ENCODE measurements at places on chromosomes 16 and 17.

DNA sequence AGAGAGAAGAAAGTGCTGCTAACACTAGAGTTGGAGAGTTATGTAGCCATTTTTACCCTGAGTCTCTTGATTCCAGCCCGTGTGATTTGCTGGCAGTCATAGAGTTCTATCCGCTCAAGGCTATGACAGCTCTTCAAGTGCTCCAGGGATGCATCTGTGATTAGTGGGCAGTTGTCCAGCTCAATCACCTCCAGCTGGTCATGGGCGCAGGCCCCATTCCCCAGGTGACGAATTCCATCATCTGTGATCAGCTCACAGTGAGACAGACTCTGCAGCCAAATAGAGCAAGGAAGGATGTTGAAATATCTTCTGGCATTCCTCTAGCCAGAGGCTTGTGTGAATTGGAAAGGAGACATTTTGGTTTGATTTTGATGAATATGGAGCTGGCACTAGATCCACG is 38.4 kb upstream of the STAC2 start:
- DNase-seq: no peak

DNA sequence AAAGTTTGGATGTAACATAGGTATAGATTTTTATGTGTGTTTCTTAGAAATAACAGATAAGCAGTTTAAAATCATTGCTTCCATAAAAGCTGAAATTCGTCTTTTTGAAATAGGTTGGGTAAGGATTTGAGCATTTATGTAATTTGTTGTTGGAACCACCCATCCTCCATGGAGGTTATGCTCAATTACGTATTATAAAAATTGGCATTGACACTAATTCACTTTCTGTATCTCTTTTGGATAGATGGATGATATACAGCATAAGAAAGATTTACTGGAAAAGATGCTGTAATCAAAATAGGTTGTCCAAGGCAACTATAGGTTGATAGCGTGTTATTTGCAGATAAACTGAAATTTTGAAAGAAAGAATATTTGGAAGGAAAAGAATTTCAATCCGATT is 105.5 kb downstream of the PRKCA start:
- no peak for DNase-seq

- DNase-seq: no peak
Observed at GRCh38 chr16:89122322-89122851, 28.7 kb downstream of the ACSF3 start.

DNA sequence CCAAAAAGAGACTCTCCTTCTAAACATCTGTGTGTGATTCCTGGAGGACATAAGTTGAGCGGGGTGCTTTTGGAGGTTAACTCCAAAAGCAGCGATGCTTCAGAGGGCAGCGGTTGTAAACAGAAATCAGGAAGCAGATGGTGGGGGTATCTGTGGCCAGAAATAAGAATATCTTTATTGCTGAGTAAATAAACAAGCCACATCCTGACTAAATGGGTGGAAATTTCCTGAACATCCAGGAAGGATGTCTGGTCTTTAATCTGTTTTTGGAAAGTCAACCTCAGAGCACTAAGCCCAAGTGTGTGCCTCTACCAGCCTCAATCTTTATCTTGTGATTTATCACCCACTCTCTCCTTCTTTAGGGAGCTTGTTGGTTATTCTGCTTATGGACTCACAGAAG is 123.3 kb downstream of the CDH13 start:
- DNase-seq: no peak

GRCh38 chr16:711548-712320 is 3.2 kb upstream of the METRN start:
- DNase-seq: no peak

Measured in AG09319 (cell line).